Left lung (tissue), 14 donors: ENCODE measurements at places on chromosomes 6 and 20. TPM values are rescaled to one million over a fixed set of nuclear protein-coding genes. Genes with fewer than 3 reads are reported as not detected.

E2F3 gene
- 18.6 TPM for total RNA-seq

- H3K27ac ChIP-seq: no peak overlapping the region
- H3K27me3 ChIP-seq: no peaks in the 10 kb centered on the region
- no peak for DNase-seq
- H3K4me3 ChIP-seq: no peak overlapping the region
Observed at GRCh38 chr20:6130045-6130444, 7.2 kb upstream of the FERMT1 start.

- peaks cover 26% of the 10 kb centered on the region for H3K4me1 ChIP-seq
- DNase-seq: peak; percentile 73
- no peaks in the 10 kb centered on the region for H3K36me3 ChIP-seq
- no peaks in the 10 kb centered on the region for H3K27me3 ChIP-seq
Observed at GRCh38 chr6:109073344-109074132, 21.1 kb downstream of the SESN1 start.

DNA sequence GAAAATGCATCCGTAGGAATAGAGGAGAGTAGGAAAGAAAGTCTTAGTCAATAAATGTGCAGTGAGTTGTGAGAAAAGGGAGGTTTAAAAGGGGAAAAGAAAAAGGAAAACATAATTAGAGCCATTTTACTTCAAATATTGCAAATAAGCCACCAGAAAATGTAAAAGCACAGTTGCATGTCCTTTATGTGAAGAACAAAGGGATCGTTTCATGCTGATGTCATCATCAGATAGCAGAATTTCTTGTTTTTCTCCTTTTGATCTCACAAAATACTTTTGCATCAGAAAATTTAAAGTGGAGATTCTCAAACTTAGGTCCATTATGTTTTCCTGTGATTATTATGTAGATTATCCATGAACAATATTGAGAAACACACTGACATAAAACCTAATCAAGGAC is 166.7 kb downstream of the HAO1 start:
- no peak overlapping the region for H3K4me3 ChIP-seq
- no peaks in the 10 kb centered on the region for H3K36me3 ChIP-seq
- H3K27me3 ChIP-seq: no peaks in the 10 kb centered on the region
- DNase-seq: no peak
- no peak overlapping the region for H3K27ac ChIP-seq
- no peaks in the 10 kb centered on the region for H3K4me1 ChIP-seq
